ENCODE measurements at places on chromosomes 2 and 18.

DNA sequence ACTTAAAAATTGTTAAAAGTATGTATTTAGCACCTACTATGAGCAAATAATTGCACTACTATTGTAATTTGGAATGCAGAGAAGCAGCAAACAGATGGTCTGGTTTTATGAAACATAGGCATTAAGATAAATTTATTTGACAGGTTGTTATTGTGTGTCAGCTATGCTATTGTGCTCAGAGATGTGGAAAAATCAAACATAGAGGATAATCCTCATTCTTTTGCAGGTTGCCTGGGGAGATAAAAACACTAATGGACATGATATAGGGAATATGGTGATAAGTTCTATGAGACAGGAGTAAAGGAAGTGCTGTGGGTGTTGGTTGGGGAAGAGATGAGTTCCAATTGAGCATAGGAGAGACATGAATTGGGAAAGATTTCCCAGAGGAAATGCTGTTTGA, 71.3 kb downstream of the PPP1R1C start:
- DNase-seq = no peak

DNA sequence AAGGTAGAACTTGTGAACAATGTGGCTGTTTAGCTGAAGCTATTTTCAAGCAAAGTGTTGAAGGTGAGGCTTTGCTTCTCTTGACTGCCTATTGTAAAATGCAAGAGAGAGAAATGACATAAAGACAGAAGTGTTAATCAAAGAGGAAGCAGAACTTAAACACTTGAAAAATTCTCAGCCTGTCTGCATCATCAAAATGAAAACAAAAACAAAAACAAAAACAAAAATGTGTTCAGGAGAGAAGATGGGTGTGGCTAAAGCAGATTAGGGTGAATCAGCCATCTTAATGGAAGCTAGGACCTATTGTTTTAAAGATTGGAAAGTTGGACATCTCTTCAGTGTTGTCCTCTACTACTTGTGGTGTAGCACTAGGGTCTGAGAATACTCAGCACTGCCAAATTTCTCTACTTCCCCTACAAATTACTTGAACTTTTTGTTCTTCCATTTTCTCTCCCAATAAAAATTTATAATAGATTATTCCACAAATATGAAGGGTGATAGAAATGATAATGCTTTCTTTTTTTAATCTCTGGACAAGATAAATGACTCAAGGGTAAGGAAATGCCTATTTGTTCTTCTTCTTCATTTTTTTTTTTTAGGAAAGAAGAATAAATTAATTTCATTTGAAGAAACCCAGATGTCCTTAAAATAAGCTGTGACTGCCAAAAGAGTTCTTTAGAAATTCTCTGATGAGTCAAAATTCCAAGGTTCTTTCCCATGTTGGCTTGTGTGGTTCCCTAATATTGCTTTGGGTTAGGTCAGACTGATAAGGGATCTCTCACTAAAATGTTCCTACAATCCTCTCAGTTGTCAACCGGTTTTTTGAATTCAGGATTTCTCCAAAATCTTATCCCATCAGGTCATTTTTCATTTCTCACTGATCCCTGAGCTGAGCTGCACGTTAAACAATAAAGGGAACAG, 571.2 kb upstream of the ZEB2 start:
- no peak for DNase-seq

DNA sequence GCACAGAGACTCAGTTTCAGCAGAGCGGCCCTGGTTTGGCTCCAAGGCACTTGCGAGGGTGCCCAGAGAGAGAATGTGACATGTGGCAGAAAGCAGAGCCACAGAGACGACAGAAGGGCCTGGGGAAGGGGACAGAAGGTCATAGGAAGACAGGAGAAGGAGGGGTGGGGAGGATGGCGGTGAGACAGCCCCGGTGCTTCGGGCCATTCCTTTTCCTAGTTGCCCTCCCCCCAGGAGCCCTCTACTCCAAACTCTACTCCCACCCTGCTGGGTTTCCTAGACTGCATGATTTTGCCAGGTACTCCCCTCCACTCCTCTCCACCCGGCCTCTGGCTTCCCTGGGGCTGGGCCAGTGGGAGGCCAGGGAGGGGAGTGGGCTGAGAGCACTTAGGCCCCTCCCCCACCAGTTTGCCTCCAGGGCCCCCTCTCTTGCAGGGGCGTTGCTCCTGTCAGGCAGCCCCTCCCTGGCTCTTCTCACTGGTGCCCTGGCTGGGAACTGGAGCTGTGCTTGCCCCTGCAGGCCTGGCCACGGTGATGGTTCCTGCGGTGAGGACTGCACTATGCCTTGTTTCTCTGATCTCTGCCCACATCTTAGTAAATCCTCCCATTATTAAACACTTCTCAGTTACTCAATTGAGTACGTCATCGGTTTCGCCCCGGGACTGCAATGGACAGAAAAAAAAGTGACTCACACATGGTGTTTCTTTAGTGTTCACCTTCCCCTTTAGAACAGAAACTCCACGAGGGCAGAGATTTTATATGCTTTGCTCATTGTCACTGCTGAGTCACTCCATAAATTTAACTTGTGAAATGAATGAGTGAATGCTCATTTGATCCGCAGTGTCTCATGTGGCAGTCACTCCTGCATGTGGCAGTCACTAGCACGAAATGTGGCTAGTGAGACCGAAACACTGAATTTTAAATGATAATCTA, 58.7 kb upstream of the SP3 start:
- DNase-seq = no peak

DNA sequence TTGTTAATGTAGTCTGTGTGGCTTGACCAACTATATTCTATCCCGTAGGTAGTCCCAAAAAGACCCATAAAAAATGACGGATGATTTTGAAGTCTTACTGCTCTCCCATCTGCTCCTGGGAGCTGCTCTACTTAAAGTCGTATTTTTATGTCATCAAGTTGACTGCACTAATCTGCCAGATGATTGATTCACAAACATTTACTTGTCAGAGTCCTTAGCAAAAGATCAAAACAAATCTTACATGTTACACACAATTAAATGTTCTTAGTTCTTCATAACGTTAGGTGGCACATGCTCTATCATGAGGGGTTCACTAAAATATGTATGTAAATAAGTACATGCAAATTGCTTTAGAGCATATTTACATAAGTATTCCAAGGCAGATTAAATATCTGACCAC, 498.3 kb upstream of the LRRTM4 start:
- DNase-seq = no peak

DNA sequence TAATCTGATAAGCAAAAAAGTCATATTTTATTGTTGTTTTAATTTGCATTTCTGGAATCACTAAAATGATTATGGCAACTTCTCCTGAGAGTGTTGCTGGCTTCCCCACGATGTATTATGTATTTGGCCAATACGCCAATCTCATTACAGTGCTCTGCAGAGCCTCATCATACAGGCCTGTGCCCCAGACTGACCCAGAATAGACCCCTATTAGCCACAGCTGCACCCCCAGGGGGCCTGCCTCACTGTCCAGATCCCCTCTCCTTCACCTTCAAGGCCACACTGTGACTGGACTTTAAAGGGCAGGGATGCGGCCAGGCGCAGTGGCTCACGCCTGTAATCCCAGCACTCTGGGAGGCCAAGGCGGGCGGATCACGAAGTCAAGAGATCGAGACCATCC, 17.4 kb upstream of the COX7A2L start:
- no peak for DNase-seq

- no peak for DNase-seq
These were observed 97.5 kb upstream of the SPATS2L start for GRCh38 chr2:200209030-200209429.

DNA sequence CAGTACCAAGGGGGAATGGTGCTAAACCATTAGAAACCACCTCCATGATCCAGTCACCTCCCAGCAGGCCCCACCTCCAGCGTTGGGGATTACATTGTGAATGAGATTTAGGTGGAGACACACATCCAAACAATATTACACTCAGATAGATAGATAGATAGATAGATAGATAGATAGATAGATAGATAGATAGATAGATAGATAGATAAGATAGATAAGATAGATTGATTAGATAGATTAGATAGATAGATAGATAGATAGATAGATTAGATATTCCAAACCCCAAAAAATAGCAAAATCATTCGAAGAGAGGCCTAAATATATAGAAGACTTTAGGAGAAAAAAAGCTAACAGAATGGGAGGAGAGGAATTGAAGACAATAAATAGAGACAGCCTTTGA, 42.8 kb upstream of the UBXN4 start:
- DNase-seq = no peak

Data from activated T-helper 2 cell treated with anti-CD3 and anti-CD28 coated beads, Interferon-gamma antibody, Interleukin-2, Interleukin-4, amounts not matched to agents 10 μg/mL and 5 μg/mL and 100 μg/mL, durations not matched to agents 14 hours and 24 hours and 36 hours (primary cell).